ENCODE measurements at places on chromosomes 5 and 9.

DNA sequence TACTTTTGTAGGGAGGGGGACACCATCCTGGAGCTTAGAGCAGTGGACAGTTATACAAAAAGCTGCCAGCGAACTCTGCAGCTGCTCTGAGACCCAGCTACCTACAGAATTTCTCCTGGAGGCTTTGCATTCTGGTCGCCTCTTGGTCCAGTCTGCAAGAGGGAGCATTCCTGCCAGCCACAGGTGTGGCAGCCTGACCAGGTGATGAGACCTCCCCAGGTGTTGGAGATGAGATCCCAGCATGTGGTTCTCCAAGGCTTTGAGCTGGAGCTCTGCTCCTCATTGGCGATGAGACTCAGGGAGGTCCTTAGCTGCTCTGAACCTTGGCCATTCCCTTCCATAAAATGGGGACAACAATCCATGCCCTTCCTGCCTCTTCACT is 69.3 kb downstream of the RGS3 start:
- DNase-seq, result no peak

- no peak for DNase-seq
These were observed 589.1 kb downstream of the MTRR start for GRCh38 chr5:8458038-8458383.

DNA sequence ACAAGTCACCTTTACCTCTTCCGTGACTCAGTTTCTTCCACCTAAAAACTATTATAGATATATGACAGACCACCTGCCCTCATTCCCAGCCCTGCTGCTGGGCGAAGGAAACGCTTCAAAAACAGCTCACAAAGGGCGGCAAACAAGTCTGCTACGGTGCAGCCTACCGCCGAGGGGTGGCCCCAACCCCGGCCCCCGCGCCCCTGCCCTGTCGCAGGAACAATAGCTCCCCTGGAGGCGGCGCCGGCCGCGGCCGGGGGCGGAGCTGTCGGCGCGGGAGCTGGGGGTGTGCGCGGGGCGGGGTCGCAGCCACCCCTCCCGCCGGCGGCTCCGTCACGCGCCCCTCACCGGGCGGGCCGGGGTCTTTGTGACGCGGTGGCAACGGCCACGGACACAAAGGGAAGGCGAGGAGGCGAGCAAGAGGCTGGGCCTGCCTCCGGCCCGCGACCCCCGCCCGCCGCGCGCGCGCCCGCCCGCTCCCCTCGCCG is at the start of gene TMEFF1:
TMEFF1 (plus strand) TSS at position 362 of the 488 bp plus-strand sequence. CDS start 396 bp downstream, outside the sequence.
- DNase-seq, result no peak

DNA sequence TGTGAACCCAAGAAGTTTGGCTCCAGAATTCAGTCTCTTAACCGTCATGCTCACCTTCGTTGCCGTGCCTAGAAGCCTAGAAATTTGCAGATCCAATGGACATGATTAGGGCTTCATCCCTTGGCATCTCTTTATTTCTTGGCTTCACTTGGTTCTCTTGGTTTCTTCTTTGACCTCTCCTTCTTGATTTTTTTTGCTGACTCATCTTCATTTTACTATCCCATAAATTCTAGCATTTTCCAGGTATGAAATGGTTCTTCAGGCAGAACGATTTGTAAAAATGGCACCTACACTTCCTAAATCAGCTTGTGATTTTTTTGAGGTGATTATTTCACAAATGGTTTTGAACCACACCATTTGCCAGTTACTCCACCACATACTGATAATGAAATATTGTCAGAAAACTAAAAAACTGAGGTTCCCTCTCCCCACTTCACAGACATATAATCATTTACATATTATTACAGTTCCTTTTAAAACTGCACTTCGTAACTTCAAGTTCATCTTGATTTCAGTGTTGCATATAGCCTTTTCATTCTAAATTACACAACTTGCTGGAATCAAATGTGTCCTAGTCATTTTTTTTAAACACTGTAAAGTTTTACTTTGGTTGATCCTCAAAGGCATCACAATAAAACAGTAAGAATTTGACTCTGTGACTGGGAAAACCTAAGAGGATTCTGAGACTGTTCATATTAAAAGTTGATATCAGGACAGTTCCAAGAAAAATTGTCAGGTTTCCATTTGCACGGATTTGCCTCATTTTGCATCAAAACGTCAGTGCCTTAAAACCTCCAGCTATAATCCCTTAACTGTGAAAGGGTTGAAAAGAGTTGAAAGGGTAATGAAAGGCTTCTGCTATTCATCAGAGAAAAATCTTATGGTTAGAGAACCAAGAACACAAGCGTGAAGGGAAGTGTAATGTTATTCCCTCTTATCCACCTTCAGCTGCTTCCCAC is 8.9 kb upstream of the NREP start:
- no peak for DNase-seq

DNA sequence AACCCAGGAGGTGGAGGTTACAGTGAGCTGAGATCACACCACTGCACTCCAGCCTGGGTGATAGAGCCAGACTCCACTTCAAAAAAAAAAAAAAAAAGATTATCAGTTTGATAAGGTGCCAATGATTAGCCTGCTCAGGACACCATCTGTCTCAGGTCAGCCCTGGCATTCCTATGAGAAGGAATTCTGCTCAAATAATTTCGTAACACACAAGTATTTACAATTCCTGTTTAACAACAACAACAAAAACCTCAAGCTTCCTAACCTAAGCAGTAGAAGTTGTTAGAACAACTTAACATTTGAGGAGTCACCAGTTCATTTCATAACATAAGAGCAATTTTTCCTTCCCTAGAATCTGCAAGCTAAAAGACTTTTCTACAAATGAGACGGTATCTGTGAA is 85.0 kb downstream of the LHFPL2 start:
- no peak for DNase-seq

GRCh38 chr9:133494636-133495326 is 15.9 kb upstream of the SLC2A6 start:
- DNase-seq, result no peak

GRCh38 chr9:30382271-30382670 is 2002.2 kb upstream of the ACO1 start:
- no peak for DNase-seq

DNA sequence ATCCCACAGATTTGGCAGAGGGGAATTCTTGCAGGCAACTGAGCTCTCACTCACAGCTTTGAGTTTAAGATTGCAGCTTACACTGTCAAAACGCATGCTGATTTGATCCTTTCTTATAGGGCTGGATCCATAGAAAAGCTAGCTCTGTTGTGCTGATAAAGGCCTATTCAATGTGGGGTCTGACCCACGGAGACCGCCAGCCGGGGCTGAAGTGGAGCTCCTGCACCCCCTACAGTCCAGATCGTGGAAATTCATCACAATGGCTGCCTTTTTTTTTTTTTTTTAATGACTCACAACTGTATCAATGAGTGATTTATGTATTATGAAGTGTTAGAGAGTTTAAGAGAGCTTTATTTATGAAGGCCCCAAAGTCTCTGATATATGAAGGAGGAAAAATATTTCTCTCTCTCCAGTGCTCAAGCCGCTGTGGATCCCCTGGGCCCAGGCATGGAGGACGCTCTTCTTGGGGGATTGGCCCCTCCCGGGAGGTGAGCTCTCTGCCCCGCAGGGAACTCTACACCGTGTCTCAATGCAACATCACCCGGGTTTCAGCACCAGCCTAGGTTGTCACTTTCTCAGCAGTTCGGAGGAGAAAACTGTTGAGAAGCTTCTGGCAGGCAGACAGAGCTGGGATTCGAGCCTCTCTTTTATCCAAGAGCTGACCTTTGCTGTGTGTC is 700.2 kb downstream of the IRX1 start:
- DNase-seq, result no peak

- DNase-seq, result no peak
These were observed 484.3 kb downstream of the BNC2 start for GRCh38 chr9:16386007-16386826.

DNA sequence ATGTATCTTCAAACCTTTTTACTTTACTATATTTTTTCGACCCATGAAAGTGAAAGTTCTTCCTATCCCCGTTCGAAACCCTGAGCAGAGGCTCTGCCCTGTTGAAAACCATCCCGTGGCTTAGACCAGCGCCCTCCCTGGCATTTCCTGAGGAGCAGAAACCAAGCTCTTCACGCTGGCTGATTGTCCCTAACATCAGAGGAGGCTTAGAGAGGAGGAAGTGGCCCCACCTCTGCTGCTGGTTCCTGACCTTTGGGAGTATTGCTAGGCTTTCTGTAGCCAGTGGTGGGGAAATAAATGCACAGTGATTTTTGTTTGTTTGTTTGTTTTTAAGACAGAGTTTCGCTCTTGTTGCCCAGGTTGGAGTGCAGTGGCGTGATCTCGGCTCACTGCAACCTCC is 4.2 kb upstream of the PTGES start:
- DNase-seq, result no peak

DNA sequence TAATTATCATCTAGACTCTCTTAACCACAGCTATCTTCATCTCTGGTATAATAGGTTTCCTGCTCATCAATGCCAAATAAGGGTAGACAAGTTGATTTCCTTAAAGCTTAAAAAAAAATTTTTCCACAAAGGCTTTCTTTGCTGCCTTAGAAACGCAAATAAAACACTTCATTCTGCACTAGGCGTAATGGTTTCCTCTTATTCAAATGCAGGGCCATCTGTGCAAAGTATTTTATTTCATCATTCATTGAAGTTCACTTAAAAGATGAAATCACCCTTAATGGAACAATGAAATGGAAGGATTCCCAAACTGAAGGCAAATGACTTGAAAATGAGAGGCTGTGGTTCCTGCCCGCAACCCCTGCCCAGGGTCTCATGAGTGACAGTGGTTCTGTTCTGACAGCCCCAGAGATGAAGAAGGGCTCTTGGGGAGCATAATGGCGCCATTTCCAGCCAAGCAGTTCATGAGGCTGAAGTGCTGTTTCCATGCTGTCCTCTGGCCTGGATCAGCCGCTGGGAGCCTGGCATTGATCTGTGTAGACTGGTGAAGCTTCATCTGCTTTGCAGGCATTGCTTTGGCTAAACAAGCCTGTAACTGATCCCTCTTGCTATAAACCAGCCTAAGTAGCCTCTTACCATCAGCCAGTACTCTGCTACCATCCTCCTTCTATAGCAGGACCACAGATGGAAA is 276.9 kb upstream of the WWC1 start:
- no peak for DNase-seq

GRCh38 chr5:172429201-172429940 is 25.0 kb downstream of the SH3PXD2B start:
- DNase-seq, result no peak

GRCh38 chr9:108676355-108676754 is 179.4 kb downstream of the ACTL7B start:
- DNase-seq, result no peak

- no peak for DNase-seq
These were observed 92.5 kb upstream of the TNFSF8 start for GRCh38 chr9:115022760-115023434.

DNA sequence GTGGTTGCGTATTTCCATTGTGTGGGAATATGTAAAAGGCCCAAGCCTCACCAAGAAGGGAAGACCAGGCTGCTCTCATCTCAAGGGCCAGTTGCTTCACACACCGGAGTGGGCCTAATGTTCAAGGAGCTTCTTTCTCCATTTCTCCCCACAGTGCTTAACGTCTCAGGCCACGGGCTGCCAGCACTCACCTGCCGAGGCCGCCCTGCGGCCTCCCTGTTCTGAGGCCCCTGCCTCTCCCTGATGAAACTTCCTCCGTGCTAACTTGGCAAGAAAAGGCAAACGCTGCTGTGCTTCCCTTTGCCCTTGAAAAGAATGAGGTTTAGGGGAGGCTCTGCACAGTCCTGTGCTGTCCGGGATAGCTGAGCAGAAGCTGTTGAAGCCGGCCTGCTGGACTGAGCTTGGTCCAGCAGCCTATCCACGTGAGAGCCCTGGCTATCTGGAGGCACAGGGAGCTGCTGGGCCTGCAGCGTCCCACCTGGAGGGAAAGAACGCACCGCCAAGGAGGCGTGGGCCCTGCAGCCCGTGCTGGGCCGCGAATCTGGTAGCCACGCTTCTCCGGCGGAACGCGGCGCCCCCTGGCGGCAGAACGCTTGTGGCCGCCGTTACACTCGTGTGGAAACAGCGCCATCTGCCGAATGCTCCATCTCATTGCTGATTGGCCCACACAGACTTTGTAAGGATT is 73.5 kb upstream of the PRSS3 start:
- peak; percentile 10 for DNase-seq

DNA sequence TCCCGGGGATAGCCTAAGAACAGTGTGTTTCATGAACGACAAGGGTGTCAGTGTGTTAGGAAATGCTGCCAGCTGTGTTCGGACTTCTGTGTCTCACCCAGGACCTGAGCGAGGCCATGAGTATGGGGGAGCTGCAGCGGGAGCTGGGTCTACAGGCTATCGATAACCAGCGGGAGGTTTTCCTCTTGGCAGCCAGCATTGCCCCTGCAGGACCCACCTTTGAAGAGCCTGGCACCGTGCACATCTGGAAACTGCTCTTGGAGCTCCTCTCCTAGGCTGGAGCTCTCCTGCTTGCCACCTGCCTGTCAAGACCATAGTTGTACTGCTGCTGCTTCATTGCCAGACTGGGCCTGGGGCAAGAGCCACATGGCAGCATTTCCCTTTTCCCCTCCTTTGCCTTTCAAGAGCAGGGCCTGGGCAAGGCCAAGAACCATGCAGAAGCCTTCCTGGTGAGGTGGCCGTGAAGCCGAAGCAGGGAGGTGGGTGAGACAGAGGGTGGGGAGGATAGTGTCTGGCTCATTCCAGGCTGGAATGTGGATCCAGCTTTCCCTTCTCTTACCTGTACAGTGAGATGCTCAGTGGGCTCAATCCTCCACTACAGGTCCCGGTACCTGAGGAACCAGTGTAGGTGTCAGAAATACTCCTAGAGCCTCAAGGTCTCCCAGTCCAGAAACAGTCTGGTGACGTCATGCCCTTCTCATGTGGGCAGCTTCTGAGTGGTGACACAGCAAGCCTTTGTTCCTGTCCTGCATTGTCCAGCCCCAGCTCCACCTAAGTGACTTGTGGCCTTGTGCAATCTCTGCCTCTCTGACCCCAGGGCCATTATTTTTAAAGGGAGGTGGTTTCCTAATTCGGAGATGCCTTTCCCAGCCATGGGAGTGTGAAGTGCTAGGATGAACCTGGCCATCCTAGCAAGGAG is 6.6 kb downstream of the ARL10 start:
- no peak for DNase-seq

DNA sequence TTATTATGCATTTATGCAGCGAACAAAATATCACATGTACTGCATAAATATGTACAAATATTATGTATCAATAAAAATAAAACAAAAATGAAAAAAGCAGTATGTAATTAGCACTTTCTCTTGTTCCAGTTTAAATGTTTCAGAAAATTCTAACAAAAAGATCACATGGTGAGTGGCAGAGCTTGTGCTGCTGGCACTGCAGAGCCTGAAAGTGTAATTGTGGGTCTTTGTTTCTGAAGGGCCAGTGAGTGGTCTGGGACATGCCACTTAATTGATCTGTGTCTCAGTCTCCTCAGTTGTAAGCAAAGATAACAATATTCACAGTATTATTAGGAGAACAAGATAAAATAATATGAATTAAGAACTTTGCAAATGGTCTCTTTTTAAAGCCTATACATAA is 39.5 kb upstream of the RAI14 start:
- no peak for DNase-seq

GRCh38 chr9:123406691-123407216 is 50.8 kb downstream of the CRB2 start:
- DNase-seq, result no peak

DNA sequence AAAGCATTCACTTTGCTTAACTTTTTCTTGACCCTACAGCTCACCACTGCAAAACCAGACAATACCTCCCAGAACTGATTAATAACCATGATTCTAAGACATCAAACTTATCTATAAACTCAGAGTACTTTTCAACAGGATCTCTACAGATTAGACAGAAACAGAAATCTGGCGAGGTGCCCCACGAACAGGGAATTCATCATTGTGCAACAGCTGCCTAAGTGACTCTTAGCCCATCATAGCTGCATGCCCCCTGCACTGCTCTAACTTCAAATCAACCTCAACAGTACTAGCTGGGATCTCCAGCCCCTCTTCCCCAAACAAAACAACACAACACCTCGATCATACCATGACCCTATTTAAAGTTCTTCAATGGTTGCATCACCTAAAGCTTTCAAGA is 16.1 kb upstream of the COL23A1 start:
- no peak for DNase-seq

Data from kidney epithelial cell (primary cell).